Temporal lobe (tissue), 4 donors: ENCODE measurements at places on chromosomes 16 and 17. TPM values are rescaled to one million over a fixed set of nuclear protein-coding genes. Genes with fewer than 3 reads are reported as not detected.

HOXB2 gene
- total RNA-seq: not detected

TEKT5 gene
- total RNA-seq: not detected

TPSG1 gene
- not detected for total RNA-seq

EVPL gene
- total RNA-seq: under 0.01 TPM

VPS25 gene
- 25.1 TPM for total RNA-seq

CSH2 gene
- not detected for total RNA-seq
